Stimulated activated CD4-positive, alpha-beta T cell treated with anti-CD3 and anti-CD28 coated beads, Interleukin-15, amount 100 ng/mL, for 48 hours (primary cell): ENCODE measurements at places on chromosomes 12 and 14.

GRCh38 chr12:113439606-113440030, 17.4 kb downstream of the SDSL start:
- DNase-seq, result no peak

GRCh38 chr12:25883026-25883916, 75.2 kb upstream of the RASSF8 start:
- DNase-seq, result no peak

GRCh38 chr14:53147208-53147607, 5.9 kb downstream of the DDHD1 start:
- DNase-seq, result no peak

GRCh38 chr14:101028971-101029667, 125.6 kb upstream of the RTL1 start:
- DNase-seq, result no peak

- DNase-seq, result peak; percentile 15
Measured at GRCh38 chr12:98424726-98425401, 90.5 kb upstream of the TMPO start.
